Activated T-helper 1 cell treated with anti-CD3 and anti-CD28 coated beads, Interleukin-2, amount 50 U/mL, for 16 hours (primary cell): ENCODE measurements at places on chromosomes 3 and 15.

- no peak for DNase-seq
Measured at GRCh38 chr15:90667073-90667754, 49.9 kb upstream of the BLM start.

DNA sequence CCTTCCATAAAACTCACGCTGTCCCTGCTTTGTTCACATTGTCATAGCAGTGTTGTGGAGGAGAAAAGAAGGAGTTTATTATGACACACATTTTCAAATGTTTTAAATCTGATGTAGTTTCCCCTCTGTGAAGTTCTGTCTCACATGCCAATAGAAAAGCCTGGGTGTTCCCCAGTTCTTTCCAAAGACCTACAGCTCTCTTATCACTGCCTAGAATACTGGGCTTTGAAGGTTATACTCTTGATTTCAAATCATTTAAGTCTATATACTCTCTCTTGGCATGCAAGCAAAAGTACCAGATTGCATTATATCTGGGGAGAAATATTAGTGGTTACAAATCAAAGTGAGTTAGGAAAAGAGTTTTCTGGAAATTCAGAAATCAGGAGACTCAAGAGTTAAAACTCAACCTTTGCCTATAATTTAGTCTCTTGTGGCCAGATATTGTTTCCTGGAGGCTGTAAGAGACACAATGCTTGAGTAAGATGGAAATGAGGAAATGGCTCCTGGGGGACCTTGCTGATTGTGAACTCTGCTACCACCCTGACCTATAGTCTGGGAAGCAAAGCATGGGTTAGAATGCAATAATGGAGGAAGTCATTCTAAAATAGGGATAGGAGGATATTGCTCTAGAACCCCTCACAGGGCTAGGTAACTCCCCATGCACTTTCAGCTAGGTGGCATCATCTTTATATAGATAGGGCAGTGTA lies 182.8 kb downstream of the KCNAB1 start:
- no peak for DNase-seq

- no peak for DNase-seq
Measured at GRCh38 chr3:163779396-163780344, 1298.6 kb downstream of the SI start.

DNA sequence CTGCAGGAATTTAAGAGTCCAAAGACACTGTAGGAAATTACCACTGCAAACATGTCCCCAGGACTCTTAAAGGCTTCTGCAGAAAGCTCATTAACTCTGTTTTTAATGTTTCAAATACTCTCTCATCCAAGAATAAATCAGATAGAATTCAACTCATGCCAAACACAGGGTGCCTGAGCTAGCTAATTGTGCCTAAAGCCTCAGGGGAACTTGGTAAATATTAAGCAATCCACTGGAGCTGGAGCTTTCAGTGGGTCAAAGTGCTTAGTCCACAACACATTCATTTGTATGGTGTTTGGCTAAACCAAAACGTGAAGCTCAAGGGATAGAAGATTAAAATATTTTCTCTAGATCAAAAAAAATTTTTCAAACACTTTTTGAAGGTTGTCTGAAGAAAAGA lies 131.4 kb downstream of the THRB start:
- DNase-seq: no peak

- DNase-seq: no peak
Measured at GRCh38 chr3:60147249-60147950, 1097.6 kb upstream of the CFAP20DC start.

- DNase-seq: no peak
Measured at GRCh38 chr15:59249816-59250215, 43.2 kb downstream of the LDHAL6B start.

DNA sequence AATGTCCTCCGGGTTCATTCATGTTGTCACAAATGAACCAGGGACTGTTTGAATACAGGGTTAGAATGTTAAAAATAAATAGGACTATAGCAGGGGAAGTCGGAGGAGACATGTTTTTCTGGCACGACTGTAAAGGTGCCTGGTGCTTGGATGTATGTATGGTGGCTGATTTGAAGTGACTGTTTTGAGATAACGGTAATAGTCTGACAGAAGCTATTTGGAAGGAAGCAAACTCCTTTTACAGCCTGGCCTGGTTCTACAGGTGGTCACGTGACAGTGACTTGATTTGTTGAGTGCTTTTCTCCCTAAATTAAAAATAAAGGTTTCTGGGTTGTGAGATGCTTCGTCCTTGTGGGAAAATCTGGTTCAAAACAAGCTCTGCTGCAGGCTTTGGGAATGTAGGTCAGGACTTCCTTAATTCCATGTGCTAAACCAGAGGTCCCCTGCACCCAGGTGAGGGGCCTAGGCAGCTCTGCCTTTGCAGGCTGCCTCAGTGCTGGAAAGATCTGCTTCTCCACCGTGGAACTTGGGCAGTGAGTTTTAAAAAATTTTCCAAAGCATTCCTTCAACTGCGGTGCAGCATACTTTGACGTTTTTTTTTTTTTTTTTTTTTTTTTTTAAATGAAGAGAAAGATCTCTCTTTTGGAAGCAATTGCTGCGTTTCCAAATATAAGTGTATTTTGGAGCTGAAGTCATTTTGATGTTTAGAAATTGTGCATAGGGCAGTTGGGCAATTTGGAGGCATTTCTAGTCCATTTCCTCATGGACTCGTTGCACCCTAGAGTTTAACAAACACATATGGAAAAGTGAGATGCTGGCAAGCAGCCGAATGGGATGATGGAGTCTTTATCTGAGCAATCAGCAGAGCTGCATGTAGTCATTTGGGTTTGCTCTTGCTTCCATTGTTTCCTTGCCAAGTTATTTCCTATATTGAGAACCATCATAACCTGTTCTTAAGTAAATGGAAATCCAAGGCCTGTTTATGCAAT lies 30.9 kb downstream of the ITPR1 start:
- no peak for DNase-seq

DNA sequence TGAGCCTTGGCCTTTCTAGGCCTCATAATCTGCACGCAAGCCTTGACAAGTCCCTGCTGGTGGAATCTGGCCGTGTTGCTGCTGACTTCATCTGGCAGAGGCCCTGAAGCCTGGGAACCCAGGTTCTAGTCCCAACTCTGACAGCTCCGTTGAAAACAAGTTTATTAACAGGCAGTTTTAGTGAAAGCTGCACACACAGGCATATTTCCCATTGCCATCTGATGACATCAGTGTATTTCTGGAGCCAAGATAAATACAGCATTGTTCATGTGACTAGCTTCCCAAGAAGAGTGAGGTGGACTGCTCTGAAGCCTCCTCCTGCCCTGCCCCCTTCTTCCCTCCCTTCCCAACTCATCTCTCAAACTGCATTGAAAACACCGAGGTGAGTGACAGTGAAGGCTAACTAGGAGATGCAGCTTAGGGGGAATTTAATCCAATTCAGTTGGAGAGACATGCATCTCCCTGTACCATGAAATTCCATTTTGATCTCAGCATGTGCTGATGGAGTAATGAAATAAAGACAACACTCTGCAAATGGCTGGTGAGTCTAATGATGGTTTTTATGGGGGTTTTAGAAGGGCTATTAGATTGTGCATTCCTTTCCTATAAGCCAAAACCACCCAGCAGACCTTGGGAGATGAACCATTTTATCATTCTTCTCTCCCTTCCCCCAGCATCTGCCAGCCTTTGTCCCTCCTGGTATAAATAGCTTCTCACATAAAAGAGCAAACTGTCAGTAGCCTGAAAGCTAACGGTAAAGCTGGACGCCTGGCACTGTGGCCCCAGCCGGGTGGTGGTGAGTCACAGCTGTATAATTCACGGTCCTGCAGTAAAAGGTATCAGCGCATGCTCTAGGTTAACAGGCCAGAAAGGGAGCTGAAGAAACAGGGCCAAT lies 38.0 kb downstream of the PRICKLE2 start:
- DNase-seq: no peak

DNA sequence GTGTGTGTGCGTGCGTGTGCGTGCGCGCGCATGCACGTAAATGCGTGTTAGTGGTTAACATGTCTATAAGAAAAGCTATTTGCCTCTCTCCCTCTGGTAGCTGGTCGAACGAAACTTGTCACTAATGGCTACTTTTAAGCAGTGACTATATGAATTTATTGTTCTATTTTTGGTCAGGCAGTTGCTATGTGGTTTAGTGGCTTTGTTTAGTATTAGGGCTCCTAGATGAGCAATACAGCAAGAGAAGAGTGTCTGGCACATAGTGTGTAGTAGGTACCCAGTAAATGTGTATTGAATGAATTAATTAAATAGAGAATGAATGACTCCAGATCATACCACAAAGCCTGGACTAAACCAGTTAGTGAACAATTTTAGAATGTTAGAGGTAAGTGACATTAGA lies 171.6 kb downstream of the PPM1L start:
- DNase-seq: no peak

GRCh38 chr3:159919873-159920272 lies 68.8 kb upstream of the IL12A start:
- no peak for DNase-seq

GRCh38 chr3:152978152-152978551 lies 143.2 kb downstream of the P2RY1 start:
- DNase-seq: no peak

GRCh38 chr3:59016930-59017616 lies 32.8 kb downstream of the CFAP20DC start:
- DNase-seq: no peak

DNA sequence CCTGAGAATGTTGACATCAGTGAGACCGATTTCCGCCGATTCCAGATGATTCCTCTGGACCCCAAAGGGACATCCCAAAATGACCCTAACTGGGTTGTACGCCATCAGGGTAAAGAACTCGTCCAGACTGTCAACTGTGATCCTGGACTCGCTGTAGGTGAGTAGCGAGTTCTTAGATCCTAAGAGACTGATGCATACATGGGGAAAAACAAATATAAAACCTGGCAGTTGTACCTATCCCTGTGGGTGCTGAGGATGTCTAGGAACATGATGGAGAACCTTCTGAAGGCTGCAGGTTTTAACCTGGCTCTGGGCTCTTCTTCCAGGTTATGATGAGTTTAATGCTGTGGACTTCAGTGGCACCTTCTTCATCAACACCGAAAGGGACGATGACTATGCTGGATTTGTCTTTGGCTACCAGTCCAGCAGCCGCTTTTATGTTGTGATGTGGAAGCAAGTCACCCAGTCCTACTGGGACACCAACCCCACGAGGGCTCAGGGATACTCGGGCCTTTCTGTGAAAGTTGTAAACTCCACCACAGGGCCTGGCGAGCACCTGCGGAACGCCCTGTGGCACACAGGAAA lies 12.3 kb downstream of the THBS1 start:
- no peak for DNase-seq

DNA sequence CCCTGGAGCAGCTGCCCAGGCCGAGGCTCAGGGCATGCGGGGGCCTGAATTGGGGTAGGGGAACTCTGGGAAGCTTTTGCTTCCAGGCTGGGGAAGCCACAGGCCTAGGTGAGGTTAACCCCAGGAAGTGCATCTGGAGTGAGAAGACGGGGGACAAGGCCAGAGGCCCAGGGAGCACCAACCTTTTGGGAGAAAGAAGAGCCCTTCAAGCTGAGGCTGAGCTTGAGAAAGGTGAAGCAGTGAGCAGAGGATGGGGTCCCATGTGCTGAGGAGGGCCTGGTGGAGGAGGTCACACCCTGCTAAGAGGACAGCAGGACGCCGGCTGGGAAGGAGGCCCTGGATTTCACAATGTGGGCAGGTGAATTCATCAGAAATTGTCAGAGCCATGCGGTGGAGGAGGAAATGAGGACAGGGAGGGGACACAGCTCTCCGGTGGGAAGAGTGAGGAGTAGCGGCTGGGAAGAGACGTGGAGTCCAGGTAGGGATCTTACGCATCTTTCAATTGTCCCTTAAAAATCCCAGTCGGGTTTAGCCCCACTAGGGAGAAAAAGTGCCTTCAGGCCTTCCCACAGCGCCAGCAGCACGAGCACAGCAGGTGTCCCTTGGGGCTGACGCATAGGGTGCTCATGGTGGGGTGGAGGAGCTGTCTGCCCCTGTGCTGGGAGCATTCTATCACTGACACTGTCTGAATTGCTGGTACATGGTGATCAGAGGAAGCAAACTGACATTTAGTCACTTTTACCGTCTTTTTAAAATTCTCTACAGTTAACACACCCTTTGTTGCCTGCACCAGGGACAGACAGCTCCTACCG lies 50.9 kb downstream of the HCN4 start:
- no peak for DNase-seq

DNA sequence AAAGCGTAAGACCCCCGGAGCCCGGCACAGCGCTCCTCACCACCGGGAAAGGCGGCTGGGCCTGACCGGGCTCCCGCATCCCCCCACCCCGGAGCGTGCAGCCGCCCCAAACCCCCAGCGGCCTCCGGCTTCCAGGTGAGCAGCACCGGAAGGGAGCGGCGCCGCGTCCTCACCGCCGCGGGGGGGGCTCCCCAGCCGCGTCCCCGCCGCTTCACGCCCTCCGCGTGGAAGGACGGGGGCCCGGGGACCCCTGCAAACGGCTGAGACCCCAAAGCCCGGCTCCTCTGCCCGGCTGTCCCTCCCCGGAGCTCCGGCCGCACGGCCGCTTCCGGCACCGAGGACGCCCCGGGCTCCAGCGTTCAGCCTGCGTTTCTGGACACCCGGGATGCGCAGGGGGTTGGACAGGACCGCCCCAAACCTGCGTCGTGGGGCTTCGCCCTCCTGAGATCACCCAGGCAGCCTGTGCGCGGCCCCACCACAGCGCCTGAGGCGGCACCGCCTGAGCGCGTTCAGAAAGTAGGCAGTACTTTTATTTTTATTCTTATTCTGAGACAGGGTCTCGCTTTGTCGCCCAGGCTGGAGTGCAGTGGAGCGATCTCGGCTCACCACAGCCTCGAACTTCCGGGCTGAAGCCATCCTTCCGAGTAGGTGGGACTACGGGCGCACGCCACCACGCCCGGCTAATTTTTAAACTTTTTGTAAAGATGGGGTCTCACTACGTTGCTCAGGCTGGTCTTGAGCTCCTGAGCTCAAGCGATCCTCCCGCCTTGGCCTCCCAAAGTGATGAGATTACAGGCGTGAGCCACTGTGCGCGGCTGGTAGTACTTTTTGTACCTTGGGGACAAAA lies 51.6 kb upstream of the BLM start:
- no peak for DNase-seq

- DNase-seq: no peak
Measured at GRCh38 chr3:60096403-60096802, 1046.6 kb upstream of the CFAP20DC start.

DNA sequence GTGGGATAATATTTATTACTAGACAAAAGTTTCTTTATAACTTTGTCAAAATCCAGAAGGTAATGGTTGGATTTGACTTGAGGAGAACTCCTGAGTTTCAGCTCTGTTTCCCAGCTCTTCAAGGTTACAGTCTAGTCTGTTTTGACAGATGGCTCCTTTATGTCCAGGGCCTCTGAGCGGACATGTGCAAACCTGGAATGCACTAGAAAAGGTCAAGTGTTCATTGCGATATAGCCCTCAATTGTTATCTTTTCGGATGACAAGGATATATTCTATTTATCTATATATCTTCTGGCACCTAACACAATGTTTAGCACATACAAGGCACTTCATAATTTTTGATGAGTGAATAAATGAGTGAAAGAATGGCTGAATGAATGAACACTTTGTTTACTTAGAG lies 513.2 kb upstream of the GOLIM4 start:
- DNase-seq: no peak

- DNase-seq: no peak
Measured at GRCh38 chr3:77147836-77148578, 108.1 kb downstream of the ROBO2 start.
